ENCODE measurements at places on chromosomes 13 and 19.
A peak's percentile ranks its signal among the peaks of the same experiment; 100 is the strongest.

GRCh38 chr19:41860419-41861115 lies 512 bp downstream of the RPS19 start:
- DNase-seq = no peak

DNA sequence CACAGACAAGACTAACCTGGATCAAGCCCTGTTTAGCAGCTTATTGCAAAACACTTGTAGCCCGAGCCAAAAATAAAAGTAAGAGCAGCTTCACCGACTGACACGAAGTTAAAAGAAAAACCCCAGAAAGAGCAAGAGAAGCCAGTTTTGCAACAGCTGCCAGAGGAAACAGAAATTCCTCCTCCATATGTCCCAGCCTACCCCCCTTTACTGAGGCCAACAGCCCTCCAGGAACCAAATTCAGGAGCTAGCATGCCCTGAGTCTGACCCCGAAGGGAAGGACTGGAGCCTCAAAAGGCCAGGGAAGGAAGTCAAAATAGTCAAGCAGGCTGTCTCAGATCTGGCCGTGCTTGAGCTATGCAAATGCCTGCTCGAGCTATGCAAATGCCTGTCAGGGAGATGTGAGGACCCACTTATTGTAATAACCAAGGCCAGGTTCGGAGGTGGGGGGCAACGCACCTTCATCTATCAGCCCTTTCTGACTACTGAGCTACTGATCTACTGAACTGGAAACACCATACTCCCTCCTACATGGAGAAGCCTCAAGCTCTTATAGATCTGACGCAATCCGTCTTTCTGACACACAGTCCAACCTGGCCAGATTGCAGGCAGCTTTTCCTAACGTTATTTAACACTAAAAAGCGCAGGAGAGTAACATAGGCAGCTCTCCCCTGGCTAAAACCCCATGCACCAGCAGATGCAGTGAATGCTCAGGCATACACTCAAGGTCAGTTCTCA lies 6.7 kb downstream of the SIGLEC11 start:
- DNase-seq = no peak

DNA sequence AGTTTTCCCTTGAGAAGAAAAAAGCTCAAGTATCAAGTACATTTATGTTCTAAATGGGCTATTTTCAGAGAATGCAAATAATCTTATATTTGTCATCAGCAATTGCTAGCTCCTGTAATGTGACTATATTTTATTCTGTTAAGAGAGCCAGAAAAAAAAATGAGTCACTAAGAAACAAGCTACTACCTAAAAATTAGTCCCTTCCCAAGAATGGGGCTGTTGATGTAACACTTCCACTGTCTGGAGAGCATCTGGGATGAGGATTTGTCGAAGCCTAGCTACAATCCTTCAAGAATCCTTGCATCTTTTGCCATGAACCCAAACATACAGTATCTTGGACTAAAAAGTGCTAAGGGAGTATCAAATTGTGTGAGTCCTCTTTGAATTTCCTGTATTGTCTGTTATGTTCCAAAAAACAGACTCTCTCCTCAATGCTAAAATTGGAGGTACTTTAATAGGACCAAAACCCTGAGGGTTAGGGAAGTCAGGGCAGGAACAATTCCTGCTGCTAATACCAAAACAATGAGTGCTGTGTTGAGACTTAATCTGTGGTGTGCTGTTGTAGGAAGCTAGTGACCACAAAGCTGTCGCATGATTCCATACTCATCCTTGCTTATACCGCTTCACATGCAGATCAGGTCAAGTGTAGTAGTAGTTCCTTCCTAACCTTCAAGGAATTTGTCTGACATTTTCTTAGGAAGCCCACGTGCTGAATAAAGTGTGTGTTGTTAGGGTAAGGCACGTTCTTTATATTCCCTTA lies 4.9 kb upstream of the ZC3H13 start:
- no peak for DNase-seq

- no peak for DNase-seq
These were observed 1.4 kb downstream of the SLC1A5 start for GRCh38 chr19:46787040-46787330.

DNA sequence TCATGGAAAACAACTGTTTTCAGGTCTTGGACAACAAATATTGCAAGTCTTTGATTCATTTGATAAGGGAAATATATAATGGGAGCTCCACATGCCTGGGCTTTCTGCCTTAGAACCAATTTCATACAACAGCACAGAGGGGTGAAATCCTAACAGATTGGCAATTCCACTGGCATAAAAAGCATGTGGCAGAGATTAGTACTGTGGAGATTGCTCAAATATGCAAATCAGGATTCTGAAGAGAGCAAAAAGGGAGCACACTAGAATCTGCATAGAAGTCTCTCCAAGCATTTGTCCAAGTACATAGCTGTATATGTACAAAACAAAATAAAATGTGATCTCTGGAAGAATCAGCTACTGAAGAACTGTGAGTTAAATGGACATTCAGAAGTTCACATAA lies 312.9 kb upstream of the SLITRK5 start:
- DNase-seq = no peak

- no peak for DNase-seq
These were observed 35.2 kb upstream of the ISYNA1 start for GRCh38 chr19:18473003-18473705.

GRCh38 chr13:114099918-114100445 lies 32.4 kb downstream of the RASA3 start:
- peak; percentile 69 for DNase-seq

- DNase-seq = no peak
These were observed 34.6 kb upstream of the CD177 start for GRCh38 chr19:43318796-43319314.

GRCh38 chr19:16893686-16893989 lies 4.8 kb downstream of the F2RL3 start:
- no peak for DNase-seq

GRCh38 chr19:51258165-51259160 lies 7.6 kb downstream of the SIGLECL1 start:
- no peak for DNase-seq

- DNase-seq = no peak
These were observed 76.2 kb downstream of the DHRS12 start for GRCh38 chr13:51727634-51728274.

Measured in ecto neural progenitor cell (in vitro differentiated cells).